ENCODE measurements at places on chromosomes 4 and X.

GRCh38 chr4:111650674-111651086, 494.6 kb upstream of the FAM241A start:
- DNase-seq = no peak

GRCh38 chrX:8748855-8749254, 16.9 kb upstream of the ANOS1 start:
- peak; percentile 9 for DNase-seq

GRCh38 chr4:32858971-32859370, 2138.8 kb downstream of the PCDH7 start:
- peak; percentile 12 for DNase-seq

DNA sequence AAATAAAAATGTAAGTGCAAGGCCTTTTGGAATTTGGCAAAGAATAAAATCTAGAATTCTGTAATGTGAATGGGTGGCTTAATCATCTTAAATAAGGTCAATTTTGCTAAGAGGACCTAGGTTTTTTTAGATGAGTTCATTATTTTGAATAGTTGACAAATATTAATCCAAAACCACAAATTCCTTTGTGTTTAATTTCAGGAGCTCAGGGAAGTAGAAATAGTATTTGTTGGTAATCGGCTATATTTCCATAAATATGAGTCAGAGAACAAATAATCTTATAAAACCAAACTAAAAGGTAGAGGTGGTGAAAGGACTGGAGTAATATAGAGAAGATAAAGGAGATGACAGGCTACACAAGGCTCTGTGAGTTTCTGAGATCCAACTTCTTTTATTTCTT, 190.4 kb upstream of the TLL1 start:
- no peak for DNase-seq

DNA sequence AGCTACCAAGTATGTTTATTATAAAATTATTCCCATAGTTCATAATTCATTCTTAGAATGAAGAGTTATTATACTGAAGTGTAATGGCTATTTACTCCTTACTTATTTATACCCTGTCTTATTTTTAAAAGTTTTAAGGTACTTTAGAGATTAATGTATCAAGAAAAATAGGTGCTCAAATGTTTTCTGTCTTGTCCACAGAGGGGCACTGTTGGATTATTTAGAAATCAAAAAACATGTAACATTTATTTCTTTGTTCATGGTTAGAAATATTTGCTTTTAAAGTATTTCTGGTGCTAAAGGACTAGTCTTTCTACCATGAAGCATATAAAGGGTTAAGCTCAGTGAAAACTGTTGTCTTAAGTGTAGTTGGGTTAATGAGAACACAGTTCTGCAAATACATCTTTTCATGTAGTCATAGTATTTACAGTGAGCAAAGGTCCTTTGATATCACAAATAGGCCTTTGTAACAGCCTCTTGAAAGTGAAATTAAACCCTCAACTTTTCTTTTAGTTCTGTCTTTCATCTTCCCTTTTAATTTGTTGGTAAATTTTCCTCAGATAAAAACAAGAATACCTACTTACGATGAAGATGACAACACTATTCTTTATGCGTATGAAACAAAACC, 7.7 kb downstream of the SCML1 start:
- DNase-seq = no peak

DNA sequence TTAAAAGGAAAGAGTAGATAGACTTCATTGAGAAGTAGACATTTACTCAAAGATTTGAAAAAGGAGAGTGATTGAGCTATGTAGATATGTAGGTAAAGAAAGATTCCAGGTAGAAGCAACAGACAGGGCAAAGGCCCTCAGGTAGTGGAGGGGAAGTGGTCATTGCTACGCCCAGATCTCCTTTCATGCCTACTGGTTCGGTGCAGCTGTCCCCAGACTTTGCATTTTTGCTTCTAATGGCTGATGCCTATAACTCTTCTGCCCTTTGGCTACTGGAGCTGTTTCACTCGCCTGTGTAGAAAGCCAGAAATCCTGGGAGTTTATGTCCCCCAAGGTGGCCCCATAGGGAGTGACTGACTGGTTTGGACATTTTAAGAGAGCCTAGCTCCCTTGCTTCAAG, 16.9 kb upstream of the ARMCX2 start:
- DNase-seq = no peak

DNA sequence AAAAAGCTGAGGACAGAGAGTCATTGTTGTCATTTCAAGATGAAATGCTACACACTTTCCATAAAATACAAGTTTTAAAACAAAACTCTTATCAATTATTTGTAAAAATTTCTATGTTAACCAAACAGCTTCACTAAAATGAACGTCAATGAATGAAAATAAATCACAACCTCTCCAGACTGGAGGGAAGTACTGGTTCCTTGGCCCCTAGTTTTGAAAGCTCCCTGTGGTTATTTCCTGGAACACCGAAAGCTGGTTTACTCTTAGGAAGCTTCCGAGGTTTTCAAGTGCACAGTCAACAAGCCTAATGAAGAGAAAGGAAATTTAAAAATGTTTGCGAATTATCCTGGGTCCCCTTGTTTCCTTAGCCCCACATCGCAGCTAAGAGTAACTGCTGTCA, 191.1 kb upstream of the TTC29 start:
- no peak for DNase-seq

- no peak for DNase-seq
These were observed 24.6 kb downstream of the F9 start for GRCh38 chrX:139554991-139555675.

DNA sequence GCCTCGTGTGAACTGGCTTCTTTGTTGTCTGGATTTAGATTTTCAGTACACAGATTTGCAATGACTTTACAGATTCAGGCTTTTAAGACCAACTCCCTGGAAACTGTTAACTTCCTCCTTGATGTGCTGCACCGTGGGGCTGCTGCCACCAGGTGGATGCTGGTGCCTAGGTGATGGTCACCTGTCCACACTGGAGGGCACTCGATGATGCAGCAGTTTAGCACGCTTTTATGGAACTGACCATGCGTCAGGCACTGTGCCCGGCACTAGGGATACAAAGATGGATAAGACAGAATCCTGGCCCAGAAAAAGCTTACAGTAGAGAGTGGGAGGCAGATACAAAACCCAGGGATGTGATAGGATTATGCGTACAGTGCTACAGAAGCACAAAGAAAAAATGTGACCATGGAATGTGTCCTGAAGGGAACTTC, 180.7 kb downstream of the CEP135 start:
- peak; percentile 3 for DNase-seq

DNA sequence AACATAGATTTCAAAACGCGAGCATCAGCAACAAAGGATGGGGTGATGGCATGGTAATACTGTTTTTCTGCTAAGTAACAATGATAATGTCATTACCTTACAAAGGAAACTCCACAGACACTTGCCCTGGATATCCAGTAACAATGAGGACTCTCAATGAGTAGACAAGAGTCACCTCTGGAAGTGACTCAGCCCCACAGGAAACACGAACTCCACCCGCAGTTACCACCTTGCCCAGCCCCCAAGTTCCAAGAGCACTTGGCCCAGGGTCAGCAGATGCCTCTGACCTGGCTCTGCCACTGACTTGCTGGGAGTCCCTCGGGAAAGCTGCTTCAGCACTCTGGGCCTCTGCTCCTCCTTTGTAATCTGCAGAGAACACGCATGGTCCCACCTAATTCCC, 110.3 kb upstream of the MAP3K15 start:
- no peak for DNase-seq

DNA sequence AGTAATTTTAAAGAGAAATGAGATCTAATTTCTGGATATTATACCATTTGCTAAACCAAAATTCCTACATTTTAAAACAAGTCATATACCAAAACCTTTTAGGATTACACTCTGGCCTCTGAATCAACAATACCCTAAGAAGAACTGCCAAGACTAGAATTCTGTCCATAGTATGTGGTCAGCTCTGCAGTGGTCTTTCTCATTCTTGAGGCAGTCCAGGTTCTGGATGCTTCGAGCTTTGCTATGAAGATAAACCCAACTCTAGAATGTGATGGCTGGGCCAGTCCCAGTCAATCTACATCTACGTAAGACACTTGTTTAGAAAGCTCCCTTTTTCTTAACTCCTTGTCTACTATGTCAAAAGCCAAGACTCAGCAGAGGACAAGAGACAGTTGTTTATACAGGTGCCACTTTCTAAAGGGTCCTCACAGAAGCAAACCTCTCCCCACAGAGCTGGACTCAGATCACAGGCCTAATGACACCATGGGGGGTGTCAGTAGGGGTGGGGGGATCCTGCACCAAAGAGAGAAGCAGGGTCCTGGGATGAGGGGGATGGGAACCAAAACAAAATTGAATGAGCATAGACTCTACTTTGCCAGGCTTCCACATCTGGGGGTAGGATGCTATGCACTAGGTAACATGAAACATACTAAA, 63.2 kb downstream of the SH3RF1 start:
- no peak for DNase-seq

- peak; percentile 88 for DNase-seq
These were observed 53.3 kb upstream of the LNX1 start for GRCh38 chr4:53644607-53645006.

DNA sequence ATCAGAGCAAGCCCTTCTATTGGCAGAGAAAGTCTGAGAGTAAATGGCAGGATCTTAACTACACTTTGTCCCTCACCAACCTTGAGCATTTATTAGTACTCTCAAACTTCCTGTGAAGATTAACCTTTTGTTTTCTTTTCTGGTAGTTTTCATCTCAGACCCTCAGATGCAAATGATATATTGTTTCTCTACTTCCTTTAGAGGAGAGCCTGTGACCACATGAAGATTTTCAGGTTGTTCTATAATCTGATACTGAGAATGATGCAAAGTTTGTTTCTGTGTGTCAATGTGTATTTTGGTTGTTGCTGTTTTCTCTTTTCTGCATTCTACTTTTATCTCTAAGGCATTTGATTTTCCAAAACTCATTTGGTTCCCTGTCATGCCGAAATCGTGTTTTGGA, 165.8 kb upstream of the CYSLTR1 start:
- no peak for DNase-seq

DNA sequence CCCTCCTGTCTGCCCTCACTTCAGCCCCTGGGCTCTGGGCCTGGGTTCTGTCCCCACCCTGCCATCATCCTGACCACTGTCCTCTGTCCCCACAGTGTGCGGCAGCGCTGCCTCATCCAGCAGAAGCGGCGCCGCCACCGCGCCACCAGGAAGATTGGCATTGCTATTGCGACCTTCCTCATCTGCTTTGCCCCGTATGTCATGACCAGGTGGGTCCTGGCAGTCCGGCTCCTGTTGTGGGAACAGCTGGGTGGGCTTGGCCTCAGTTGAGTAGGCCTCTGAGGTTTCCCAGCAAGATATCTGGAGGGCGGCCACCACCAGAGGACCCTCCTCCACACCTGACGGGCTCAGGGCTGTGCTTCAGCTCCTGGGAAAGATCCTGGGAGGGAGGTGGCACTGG, 2.2 kb downstream of the GPR78 start:
- no peak for DNase-seq
